Gastroesophageal sphincter (tissue), 4 donors: ENCODE measurements at places on chromosomes 16 and 17. TPM values are rescaled to one million over a fixed set of nuclear protein-coding genes. Genes with fewer than 3 reads are reported as not detected.

GRCh38 chr17:72518753-72519597, 398.2 kb downstream of the SOX9 start:
- ATAC-seq: no peak

- ATAC-seq: peak; percentile 90
These were observed 116.1 kb upstream of the METRNL start for GRCh38 chr17:82963104-82963950.

DNA sequence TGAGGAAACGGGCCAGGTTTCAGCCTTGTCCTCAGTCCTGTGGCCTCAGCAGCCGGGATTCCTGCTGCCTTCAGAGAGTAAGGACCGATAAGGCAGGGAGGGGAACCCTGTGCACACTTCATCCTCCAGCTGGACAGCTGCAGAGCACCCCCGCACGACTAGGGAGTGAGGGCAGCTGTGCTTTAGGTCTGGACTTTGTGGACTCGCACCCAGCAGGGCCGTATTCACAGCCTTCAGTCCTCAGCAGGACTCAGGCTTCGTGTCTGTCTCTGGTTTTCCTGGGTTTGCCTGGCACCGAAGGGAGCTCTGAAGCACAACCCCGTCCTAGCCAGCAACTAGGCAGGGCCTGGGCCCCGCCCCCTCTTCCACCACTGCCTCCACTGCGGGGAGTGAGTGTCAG, 45.8 kb upstream of the CACNG5 start:
- ATAC-seq: no peak

DNA sequence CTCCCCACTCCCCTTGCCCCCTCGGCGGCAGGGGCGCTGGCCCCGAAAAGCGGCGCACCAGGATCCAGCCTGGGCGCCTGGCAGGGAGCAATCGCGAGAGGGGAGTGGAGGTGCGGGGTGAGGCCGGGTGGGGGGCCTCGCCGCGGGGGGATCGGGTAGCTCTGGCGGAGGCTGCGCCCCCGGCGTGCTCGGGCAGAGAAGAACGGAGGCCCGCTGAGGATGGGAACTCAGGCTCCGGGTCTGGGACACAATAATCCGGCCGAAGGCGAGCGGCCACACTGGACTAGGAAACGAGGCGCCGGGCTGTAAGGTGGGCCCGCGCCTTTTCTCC, 721 bp upstream of the PCGF2 start:
- no peak for ATAC-seq

DNA sequence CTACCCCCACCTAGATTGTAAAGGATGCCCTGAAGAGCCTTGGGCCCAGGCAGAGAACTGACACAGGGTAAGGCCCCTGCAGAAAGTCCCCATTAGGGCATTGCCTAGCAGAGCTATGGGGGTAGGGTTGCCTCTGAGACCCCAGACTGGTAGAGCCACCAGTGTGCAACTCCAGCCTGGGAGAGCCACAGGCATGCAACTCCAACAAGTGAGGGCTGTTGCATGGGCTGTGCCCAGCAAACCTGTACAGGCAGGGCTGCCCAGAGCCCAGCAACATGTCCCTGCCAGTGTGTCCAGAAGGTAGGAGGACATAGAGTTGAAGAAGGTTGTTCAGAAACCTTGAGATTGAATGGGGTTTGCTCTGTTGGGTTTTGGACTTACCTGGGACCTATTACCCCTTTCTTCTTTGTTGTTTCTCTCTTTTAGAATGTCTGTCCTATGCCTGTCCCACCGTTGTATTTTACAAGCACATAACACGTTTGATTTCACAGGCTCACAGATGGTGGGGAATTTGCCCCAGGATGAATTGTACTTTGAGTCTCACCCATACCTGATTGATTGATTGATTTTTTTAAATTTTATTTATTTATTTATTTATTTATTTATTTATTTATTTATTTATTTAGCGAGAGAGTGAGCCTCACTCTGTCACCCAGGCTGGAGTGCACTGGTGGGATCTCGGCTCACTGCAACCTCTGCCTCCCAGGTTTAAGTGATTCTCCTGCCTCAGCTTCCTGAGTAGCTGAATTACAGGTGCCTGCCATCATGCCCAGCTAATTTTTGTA, 16.4 kb downstream of the SGF29 start:
- ATAC-seq: no peak

The CRYBA1 gene
- not detected for total RNA-seq

The SLC47A2 gene
- not detected for total RNA-seq
